ENCODE measurements at places on chromosomes 7 and 10. TPM values are rescaled to one million over a fixed set of nuclear protein-coding genes. Genes with fewer than 3 reads are reported as not detected.

Gene ASZ1
- total RNA-seq = not detected

Gene THSD7A
- total RNA-seq = 41.6 TPM

Gene KCNH2
- total RNA-seq = 17.2 TPM

Gene ASIC3
- total RNA-seq = 2.5 TPM

Gene PTPRE
- total RNA-seq = 25.7 TPM

Gene DDX56
- total RNA-seq = 57.3 TPM

Gene CYP3A7
- total RNA-seq = 0.31 TPM

Gene SPDYE2
- total RNA-seq = not detected

Gene CDK1
- total RNA-seq = 27.5 TPM

Gene CHCHD2
- 137 TPM for total RNA-seq

Gene CCDC146
- total RNA-seq = 23.5 TPM

Gene CRPPA
- 7.2 TPM for total RNA-seq

Gene SLC26A5
- 0.31 TPM for total RNA-seq

Gene OR2A7
- total RNA-seq = 0.94 TPM

Gene OR13A1
- 0.63 TPM for total RNA-seq

Gene FBXL13
- 5.6 TPM for total RNA-seq

Gene NXPH1
- 33.5 TPM for total RNA-seq

Gene IRF5
- total RNA-seq = 1.3 TPM

Gene SVOPL
- 0.63 TPM for total RNA-seq

Gene HOXA9
- not detected for total RNA-seq

Gene OR6V1
- total RNA-seq = not detected

Gene TDRD1
- total RNA-seq = under 0.01 TPM

Gene PDK4
- total RNA-seq = 4.4 TPM

Gene TCTN3
- total RNA-seq = 16.6 TPM

Gene CTAGE4
- 1.6 TPM for total RNA-seq

Gene H2BK1
- total RNA-seq = not detected

Gene AKR1C3
- 4.7 TPM for total RNA-seq

Gene CALCR
- not detected for total RNA-seq

Gene SPDYE5
- total RNA-seq = not detected

Gene CYP2C8
- 3.4 TPM for total RNA-seq

Gene BEND7
- total RNA-seq = 14.4 TPM

Data from parietal lobe (tissue), 2 donors.